ENCODE measurements at places on chromosomes 2 and 18.

- no peak for DNase-seq
These were observed 75.5 kb downstream of the SPOPL start for GRCh38 chr2:138577066-138577465.

GRCh38 chr2:17643031-17643615 is 102.6 kb downstream of the VSNL1 start:
- DNase-seq: peak; percentile 12

DNA sequence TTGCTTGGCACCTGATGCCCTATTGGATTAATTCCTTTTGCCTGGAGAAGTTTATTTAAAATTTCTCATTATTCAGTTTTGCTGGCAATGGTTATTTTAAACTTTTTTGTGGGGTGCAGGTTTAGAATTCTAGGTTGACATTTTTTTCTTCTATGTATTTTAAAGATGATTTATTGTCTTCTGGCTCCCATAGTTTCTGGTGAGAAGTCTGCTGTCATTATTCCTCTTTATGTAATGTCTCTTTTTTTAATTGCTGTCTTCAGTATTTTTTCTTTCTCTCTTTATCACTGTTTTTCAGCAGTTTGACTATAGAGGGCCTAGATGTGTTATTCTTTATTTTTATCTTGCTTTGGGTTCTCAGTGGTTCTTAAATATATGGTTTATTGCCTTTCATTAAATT is 182.2 kb upstream of the STON1 start:
- no peak for DNase-seq

GRCh38 chr2:132697556-132698205 is 27.7 kb upstream of the LYPD1 start:
- DNase-seq: no peak

DNA sequence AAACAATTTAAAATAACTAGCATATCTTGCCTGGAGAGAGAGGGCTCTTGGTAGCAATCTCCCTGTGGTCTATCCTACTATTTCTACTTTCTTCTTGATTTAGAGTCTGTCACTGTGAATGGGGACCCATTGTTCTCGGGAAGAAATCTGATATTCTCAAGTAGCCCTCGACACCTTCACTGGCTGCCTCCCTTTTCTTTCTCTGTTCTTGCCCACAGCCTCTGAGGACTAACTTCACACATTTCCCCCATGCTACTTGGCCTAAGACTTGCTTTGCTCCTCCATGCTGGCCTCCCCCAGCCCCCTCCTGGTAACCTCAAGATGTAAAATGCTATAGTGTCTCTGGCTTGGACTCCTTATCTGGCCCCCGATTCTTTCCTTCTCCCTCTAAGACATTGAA is 58.8 kb upstream of the NT5C1B start:
- no peak for DNase-seq

DNA sequence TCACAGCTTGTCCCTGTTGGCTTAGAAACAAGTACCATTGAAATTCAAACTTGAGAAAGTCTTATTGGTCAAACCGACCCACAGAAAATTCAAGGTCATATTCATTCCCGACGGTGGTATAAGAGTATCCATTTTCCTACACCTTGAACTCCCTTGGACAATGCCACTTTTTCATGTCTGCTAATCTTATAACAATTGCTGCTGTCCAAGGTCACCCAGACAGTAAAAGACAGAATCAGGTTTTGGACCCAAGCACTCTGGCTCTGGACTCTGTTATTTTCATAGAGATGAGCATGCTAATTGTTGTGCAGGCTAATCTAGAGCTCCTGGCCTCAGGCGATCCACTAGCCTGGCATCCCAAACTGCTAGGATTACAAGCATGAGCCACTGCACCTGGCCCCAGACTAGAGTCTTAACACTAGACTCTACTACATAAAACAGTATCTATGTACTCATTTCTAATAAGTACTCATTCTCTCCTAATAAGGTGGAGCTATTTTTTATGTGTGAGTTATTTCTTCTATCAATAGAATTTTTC is 57.8 kb downstream of the C2orf76 start:
- no peak for DNase-seq

DNA sequence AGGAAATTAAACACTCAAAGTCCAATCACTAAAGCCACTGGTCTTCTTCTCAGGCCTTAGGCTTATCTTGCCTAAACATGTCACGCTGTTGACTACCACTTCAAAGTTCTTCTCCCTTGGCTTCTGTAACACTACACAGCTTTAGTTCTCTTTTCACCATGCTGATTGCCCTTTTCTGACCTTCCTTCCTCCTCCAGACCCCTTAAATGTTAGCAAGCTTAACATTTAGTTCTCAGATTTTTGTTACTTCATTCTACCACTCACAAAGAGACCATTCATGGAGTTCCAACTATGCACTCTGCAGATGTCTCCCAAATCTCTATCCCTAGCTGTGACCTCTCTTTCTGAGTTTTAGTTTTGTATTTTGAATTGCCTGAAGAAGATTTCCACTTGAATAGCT is 64.4 kb downstream of the TTC21B start:
- DNase-seq: no peak

GRCh38 chr2:155372969-155373368 is 674.5 kb downstream of the KCNJ3 start:
- DNase-seq: no peak

GRCh38 chr2:239790313-239790712 is 234.8 kb downstream of the NDUFA10 start:
- no peak for DNase-seq

DNA sequence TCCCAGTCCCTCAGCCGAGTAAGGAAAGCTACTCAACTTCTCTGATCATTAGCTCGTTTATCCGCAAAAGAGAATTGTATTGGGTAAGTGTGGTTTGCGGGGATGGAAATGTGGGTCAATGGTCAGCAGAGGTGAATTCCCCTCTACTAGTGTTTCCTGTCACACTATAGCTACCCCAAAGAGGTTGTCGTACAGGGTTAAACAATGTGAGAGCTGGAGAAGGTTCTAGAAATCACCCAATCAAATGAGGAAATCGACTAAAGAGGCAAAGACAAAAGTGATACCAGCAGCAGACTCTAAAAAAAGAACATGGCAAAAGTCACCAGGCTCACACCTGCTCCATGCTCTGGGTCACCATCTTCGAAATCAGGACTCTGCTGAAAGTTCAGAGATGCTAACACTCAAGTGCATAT is 144.7 kb upstream of the ITGA4 start:
- DNase-seq: no peak

DNA sequence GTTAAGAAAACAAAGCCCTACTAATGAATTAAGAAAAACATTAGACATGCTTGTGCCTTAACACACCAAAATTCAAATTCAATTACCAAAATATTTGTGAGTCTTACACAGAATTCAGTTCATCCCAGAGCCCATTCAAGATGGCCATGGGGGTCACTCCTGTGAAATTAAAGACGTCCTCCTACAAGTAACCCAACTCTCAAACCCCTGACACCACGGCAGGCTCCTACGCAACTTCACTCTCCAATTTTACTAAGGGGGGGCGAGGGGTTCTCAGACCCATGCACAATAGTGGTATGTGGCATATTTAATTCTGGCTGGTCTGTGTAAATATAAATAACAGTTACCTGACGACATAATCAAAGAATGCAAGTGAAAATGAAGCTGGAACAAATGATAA is 5.0 kb downstream of the ZNF516 start:
- DNase-seq: no peak

DNA sequence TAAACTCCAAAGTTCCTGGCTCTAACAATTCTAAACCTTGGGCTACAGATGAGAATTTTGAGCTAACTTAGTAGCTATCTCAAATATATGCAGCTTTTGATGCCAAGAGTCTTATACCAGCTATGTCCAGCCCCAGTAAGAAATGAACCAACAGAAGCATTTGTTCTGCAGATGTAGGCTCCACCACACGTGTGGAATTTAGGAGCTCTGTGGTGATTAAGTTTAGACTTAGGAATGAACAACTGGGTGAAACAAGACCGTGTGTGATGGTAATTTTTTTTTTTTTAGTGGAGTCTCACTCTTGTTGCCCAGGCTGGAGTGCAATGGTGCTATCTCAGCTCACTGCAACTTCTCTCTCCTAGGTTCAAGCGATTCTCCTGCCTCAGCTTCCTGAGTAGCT is 179.7 kb downstream of the ANKRD30B start:
- DNase-seq: no peak

DNA sequence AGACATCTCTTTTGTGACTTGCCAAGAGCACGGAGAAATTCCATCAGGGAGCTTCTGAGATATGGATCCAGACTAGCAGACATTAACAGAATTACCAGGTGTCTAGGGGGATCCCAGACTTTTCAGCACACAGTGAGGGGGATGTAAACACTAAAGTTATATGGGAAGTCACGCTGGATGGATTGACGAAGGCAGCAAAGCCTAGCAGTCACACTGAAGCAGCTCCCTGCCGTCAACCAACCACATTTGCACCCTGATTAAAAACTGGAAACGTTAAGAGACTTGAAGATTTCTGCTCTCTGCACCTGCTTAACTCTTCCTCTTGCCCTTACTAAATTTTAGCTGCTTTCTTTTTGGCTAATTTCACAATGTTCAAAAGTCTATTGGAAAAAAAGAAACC is 62.5 kb upstream of the BCL2L11 start:
- DNase-seq: no peak

DNA sequence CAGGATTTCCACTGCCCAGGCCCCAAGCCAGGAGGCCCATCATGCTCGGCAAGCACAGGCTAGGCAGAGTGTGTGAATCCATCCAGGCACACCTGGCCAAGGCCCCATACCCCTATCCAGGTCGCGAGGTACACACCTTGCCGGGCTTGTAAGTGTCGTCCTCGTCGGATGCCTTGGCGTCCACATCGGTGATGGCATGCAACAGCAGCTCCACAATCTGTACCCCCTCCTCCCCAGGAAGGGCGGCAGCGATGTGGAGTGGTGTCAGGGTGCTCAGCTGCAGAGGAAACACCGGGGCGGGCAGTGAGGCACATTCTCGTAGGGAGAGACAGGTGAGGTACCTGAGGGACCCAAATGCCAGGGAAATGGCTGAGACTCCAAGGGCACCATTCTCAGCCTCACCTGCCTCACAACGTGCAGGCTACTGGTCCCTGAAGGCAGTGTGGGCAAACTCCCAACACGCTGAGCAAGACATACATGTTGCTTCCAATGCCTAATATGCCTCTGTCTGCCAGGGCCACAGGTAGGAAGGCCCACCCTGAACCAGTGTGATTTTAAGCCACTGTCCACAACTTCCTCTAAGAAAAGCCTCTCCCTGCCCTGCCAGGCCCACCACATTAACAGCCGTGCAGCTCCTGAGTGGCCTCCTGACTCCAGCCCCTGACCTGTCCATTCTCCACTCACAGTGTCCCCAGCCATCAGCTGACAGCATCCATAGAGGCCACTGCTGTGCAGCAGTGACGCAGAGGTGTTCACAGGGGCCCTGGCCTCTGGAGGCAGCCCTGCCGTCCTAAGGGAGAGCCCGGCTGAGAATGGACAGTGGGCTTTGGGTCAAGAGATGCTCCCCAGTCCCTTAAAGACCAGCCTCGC is 44.9 kb downstream of the ANKMY1 start:
- no peak for DNase-seq

DNA sequence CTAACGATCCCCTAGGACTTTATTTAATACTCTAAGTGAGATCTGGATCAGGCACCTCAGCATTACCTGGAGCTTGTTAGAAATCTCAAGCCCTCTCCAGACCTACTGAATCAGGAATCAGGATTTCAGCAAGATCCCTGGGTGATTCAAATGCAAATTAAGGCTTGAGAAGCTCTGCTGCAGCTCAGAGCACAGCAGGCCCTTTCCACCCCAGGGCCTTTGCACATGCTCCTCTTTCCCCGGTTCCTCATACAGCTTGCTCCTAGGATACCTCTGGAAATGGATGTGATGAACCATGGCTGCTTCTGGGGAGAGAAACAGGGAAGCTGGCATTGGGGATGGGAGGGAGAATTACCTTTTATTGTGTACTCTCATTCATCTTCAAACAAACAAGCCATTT is 40.3 kb upstream of the MGAT4A start:
- no peak for DNase-seq

DNA sequence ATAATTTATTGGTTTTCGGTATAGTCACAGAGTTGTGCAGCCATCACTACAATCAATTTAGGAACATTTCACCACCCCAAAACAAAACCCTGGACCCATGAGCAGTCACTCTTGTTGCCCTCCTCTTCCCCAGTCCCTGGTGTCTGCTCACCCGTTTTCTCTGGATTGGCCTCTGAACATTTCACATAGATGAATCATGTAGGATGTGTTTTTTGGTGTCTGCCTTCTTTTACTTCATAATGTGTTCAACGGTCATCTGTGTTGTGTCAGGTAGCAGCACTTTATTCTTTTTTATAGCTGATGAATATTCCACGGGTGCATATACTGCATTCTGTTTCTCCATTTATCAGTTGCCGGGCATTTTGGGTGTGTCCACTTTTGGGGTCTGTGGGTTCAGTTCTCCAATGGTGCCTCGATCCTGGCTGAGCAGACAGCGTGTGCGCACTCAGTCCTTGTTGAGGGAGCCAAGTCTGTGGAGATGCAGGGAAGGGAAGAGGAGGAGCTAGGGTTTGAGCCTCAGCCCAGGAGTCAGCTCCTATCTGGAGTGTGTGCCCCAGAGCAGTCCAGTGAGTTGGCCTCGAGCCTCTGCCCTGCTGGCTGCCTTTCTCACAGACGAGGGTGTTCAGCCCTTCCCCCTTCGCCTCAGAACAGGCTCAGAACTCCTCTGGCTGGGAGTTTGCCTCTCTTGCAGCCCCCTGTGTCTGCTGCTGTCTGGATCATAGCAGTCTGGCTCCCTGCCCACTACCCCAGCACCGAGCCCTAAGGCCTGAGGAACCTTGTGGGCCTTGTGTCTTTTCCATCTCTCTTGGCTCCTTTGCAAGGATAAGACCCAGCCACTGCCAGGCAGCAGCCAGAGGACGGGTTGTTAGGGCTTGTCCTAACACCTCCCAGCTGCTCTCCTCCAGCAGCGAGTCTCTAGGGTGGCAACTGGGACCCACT is 18.0 kb downstream of the C2orf74 start:
- DNase-seq: no peak

- no peak for DNase-seq
These were observed 22.3 kb downstream of the SNED1 start for GRCh38 chr2:241020629-241021190.

GRCh38 chr18:52546686-52547346 is 206.8 kb downstream of the DCC start:
- DNase-seq: no peak

DNA sequence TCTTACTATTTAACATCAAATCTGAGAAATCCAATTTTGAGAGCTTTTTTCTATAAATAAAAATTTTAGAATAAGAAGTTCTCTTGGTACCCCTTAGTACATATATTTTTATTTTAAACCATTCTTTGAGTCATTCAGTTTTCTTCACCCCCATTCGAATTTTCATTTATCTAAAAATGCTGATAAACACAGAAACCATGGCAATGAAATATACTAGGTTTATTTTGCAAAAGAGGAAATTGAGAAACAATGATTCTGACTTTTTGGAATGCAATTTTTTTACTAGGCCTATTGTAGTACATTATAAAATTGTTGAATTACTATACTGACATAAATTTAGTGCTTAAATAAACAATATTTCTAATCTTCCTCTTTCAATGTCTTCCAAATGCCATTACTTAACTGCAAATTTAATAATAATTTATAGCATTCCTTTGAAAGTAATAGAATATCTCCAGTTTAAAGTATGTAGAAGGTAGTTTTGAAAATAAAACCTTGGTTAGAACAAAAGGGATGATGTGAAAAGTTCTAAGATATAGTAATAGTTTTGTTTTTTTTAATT is 46.3 kb downstream of the TANK start:
- no peak for DNase-seq

GRCh38 chr2:15939854-15940660 is at the start of gene MYCN:
TSS of gene MYCN (plus strand) at chr2:15940550. CDS start at chr2:15942065, 1,515 bp downstream.
- DNase-seq: peak; percentile 39

- DNase-seq: no peak
These were observed 10.4 kb upstream of the METTL21A start for GRCh38 chr2:207635468-207636200.
